ENCODE measurements at places on chromosomes 16 and 17.

GRCh38 chr17:44598329-44598728 is 41.0 kb downstream of the FZD2 start:
- DNase-seq = no peak

DNA sequence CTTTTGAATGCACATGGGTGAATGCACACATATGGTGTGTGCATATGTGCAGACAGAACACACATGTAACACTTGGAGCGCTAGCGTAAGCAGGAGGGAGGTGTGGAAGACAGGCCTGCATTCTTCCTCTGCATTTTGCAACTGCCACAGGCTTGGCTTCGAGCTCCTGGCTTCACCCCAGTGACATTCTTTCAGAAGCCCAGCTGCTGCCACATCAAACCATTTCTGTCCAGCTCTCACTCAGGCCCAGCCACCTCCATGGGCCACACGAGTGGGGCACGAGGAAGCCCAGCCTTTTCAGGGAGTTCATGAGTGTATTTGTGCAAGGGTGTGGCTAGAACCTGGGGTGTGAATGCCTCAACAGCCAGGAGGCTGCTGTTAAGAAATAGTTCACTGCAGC is 18.8 kb downstream of the LGALS3BP start:
- DNase-seq = no peak

- DNase-seq = no peak
These were observed 358.3 kb downstream of the SEC14L1 start for GRCh38 chr17:77498791-77499698.

DNA sequence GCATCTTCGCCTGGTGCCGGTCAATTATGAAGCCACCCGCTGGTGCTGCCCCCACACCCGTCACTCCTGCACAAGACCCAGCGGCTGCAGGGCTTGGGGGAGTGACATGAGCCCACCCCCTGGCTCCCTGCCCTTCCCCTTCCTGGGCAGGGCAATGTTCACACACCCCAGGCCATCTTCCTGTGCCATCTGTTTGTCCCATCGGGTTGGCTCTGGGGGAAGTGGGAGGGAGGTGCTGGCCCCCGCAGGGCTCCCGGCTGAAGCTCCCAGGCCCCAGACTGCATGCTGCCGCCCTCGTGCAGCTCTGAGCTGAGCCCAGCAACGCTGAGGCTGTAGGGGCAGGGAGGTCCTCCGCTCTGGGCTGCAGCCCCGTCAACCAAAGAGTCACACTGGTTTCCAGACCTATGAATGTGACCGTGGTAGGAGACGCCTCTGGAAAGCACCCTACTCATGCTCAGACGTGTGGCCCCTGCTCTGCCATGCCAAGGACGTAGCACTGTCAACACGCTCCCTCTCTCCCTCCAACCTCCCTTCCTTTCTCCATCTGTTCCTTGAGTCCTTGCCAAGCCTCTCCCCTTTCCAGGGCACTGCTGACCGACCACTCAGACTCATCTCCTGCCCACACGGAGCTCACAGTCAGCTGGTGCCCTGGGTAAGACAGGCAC is 140.4 kb downstream of the ENGASE start:
- DNase-seq = no peak

DNA sequence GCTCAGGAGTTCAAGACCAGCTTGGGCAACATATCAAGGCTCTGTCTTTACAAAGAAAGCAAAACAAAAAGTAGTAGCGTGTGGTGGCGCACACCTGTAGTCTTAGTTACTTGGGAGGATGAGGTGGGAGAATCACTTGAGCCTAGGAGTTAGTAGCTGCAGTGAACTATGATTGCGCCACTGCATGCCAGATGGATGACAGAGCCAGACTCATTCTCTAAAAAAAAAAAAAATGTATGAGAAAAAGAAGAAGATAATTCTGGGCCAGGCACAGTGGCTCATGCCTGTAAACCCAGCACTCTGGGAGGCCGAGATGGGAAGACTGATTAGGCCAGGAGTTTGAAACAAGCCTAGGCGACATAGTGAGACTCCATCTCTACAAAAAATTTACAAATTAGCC is 28.5 kb downstream of the STAT5B start:
- DNase-seq = no peak

GRCh38 chr17:60863892-60864707 is 186.4 kb downstream of the BCAS3 start:
- peak; percentile 0 for DNase-seq

- no peak for DNase-seq
These were observed 91.5 kb downstream of the SNX11 start for GRCh38 chr17:48198950-48199541.

- peak; percentile 87 for DNase-seq
These were observed 46.2 kb downstream of the CYB561 start for GRCh38 chr17:63399856-63400255.

DNA sequence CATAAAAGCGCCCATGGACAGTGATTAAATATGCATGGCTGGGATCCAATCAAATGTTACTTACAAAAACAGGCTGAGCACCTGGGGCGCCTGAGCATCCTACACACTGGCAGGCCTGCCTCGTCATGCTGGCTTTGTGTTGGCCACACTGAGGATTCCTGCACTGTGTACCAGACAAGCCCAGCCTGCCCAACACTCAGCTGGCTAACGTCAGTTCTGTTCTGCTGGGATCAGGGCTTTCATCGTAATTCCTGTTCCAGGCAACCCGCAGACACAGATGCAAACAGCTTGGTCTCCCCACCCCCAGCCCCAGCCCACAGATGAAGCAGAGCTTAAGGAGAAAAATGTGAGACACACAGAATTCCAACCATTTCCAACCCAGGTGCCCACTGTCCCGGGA is 30.7 kb downstream of the PIMREG start:
- DNase-seq = no peak

- peak; percentile 88 for DNase-seq
These were observed at the start of gene GLIS2 for GRCh38 chr16:4315186-4316107. Gene GLIS2, plus strand, starts transcription at chr16:4316067. Its CDS starts 16,214 bp downstream, at chr16:4332281.

GRCh38 chr17:30597776-30598288 is 120.6 kb downstream of the GOSR1 start:
- no peak for DNase-seq

DNA sequence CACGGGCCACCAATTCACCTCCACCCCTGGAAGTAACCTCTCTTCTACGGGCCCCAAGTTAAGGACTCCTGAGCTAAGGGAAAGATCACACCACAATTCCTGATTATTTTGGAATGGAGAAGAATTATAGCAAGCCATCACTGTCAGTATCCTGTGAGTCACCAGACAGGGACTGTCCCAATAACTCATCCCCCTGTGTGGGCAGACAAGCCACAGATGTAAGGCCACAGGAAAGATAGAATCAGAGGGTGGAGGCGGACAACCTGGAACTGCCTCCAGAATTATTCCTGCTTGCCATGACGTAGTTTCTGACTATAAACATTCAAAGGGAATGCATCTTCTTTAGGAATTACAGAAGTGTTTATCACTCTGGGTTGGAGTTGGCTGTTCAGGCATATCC is 5.8 kb upstream of the MYO1D start:
- no peak for DNase-seq

- no peak for DNase-seq
These were observed 5.3 kb downstream of the NEURL4 start for GRCh38 chr17:7323731-7324437.

- no peak for DNase-seq
These were observed 5.7 kb downstream of the CACNG1 start for GRCh38 chr17:67050066-67050465.

DNA sequence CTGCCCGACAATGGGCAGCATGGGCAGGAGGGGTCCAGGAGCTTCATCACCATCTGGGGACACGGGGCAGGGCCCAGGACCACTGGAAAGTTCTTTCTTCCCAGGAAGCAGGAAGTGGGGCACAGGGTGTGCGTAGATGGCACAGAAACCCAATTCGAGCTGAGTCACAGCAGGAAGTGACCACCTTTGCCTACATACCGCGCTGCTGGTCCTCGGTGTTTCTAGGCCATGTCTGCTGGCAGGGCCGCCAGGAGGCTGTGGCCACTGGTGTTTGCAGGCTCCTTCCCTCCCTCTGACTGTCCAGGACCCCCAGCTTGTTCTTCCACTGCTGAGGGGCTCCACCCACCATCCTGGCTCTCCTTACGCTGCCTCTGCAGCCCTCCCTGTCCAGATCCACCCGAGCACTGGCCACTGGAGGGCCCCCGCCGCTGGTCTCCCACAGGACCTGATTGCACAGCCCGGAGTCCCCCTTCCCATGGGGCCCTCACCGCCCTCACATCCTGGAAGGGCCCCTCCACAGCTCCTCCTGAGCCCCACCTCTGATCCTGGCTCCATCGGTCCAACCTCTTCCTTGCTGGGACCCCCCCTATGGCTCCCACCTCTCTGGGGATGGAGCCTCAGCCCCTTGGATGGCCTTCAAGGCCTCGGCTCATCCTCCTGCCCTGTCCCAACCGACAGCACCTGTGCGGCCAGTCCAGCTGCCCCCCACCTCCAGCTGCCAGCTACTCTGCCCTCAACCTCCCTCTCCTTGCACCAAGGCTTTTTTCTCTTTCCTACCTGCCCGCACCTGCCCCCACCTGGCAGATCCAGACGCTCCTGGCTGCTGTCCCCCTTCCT is 14.5 kb upstream of the RASD1 start:
- no peak for DNase-seq

DNA sequence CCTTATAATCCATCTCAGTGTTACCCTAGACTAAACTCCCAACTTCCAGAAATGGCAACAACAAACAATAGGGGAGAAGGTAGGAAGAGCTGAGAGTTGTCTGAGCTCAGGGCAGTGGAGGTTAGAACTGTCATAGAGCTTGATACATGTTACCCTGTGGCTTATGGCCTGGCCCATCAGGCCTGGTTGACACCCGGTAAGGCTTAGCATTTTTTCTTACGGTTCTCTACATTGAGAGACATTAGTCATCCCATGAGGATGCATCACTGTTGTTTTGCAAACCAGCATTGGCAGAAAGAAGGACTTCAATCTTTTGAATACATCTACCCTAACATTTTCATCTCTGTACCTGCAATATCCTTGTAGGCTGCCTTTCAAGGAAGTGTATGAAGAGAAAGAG is 226.6 kb downstream of the PHKB start:
- DNase-seq = no peak

DNA sequence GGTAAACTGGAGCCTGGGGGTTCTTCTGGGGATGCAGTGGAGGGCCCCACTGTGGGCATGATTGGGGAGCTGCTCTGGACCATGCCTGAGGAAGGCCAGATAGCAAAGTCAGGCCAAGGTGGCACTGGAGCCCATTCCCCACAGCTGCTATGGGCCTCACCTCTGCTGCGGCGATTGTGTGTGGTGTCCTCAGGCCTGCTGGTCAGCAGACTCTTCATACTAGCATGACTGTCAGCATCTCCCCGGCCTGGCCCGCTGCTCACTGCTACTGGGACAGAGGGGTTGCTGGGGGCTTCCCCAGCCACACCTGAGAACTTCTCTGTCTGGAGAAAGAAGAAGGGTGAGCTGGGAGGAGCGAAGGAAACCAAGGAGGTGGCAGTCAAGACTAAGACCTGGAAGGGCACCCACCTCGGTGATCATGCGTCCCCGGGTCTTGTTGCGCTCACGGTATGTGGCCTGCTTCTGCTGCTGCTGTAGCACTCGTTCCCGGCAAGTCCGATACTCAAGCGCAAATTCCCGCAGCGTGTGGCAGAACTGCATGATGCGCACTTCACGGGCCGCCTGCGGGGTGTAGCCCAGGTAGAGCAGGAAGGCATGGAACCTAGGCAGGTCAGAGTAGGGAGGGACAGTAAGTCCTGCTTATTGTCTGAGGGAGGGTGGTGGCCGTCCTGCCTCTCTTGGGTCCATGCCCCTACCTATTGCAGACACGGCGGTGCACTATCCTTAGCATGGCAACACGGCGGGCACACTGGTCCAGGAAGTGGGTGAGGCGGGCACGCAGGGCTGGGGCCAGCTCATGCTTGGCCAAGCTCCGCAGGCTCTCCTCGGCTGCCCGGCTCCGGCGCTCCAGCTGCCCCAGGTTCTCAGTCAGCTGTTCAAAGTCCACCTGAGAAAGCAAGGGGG is 3.2 kb downstream of the TMEM208 start:
- DNase-seq = no peak

GRCh38 chr16:49194537-49195236 is 87.0 kb downstream of the CBLN1 start:
- DNase-seq = no peak

DNA sequence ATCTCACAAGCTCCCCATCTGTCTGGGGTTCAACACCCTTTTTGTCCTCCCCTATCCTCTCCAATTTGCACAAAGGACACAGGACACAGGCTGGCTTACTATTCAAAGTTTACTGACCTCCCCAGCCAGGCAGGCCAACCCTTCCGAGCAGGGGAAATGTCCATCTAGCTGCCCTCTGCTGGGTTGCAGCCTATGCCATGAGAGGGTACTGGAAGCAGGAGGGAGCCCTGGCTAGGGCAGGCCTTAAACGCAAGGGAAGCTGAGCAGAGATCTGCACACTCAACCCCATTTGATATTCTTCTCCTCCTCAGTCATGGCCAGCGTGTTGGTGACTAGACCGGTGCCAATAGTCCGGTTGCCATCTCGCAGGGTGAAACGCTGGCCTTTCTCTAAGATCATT is 3.5 kb downstream of the TUFM start:
- no peak for DNase-seq

- DNase-seq = no peak
These were observed 3.8 kb upstream of the CBFB start for GRCh38 chr16:67025210-67025550.

DNA sequence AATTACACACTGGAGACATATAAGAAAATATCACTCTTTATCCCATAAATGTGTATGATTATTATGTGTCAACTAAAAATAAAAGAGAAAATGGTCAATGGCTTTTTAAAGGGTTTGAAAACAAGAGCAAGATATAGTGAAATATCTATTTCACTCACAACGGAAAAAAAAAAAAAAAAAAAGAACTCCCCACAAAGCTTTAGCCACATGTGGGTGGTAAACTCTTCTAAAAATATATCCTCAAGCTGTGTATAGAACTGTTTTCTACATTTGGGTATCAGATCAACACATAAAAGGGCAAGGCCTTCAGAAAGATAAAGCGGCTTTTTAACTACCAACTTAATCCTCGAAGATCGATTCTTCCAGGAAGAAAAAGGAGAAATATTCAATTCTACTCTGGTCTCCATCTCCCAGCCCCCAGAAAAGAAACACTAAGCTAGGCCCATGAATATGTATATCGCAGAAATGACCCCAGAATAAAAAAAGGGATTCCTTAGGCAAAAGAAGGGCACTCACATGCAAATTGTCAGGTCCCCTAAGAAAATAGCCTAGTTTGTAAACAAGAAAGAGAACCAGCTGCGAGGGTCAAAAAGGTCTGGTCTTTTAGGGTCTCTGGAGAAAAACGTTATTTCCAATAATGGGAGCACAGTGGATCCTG is 4.4 kb downstream of the LITAF start:
- DNase-seq = no peak
